ENCODE measurements at places on chromosomes 1 and 21.
A peak's percentile ranks its signal among the peaks of the same experiment; 100 is the strongest.

DNA sequence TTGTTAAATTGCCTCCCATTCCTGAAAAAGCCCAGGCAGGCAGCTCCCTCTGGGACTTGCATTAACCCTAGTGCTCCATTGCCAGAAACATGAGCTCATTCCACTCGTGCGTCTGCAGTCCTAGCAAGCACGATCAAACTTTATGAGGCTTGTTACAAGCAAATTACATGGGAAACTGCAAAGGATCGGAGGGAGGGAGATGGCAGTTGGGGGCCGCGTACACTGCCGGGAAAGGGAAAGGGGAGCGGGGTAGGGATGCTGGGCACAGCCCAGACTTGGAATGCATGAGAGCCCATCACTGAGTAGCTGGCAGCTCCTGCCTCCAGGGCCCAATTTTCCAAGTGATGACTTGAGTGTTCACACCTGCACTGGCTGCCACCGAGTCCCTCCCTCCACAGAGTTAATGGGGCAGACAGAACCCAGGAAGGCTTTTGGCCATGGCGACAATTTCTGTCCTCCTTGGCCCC is 169.9 kb downstream of the BRINP2 start:
- no peak for DNase-seq

DNA sequence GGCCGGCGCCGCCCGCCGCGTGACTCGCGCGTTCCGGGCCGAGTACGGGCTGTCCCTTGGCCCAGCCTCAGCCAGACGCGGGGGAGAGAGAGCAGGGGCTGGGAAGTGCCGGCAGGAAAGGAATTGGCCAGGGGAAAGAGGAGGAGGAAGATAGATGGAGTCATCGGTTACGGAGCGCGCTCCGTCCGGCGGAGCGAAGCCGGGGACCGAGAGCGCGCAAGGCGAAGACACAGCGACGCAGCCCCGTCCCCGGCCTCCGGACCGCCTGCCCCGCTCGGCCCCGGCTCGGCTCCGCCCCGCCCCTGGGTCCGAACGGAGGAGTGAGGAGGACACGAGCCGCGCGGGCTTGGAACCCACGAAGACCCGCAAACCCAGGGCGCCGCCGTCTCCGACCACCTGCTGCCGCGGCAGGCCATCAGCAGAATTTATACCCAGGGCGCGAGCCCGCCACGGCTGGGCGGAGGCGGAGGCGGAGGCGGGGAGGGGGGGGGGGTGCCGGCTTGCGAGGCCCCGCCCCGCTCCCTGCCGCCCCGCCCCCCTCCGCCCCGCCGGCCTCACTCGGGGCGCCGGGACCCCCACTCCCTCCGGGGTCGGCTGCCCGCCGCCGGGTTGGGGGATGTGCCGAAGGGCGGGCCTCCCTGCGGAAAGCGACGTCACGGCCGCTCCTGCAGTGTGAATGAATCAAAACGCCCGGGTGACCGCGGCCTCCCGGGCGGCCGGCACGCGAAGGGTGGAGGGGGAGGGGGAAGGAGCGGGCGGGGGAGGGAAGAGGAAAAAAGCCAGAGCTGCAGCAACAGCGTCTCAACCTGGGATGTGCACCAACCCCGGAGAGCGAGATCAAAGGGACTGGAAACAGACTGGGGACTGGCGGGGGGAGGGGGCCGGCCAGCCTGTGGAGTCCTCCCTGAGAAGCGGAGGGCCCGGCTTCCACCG is at the start of gene LHX4:
TSS of gene LHX4 (plus strand) at position 782 of the 933 bp plus-strand sequence. CDS start 266 bp downstream, outside the sequence.
- no peak for DNase-seq

- DNase-seq = no peak
Measured at GRCh38 chr1:157984469-157984868, 9.0 kb upstream of the KIRREL1 start.

DNA sequence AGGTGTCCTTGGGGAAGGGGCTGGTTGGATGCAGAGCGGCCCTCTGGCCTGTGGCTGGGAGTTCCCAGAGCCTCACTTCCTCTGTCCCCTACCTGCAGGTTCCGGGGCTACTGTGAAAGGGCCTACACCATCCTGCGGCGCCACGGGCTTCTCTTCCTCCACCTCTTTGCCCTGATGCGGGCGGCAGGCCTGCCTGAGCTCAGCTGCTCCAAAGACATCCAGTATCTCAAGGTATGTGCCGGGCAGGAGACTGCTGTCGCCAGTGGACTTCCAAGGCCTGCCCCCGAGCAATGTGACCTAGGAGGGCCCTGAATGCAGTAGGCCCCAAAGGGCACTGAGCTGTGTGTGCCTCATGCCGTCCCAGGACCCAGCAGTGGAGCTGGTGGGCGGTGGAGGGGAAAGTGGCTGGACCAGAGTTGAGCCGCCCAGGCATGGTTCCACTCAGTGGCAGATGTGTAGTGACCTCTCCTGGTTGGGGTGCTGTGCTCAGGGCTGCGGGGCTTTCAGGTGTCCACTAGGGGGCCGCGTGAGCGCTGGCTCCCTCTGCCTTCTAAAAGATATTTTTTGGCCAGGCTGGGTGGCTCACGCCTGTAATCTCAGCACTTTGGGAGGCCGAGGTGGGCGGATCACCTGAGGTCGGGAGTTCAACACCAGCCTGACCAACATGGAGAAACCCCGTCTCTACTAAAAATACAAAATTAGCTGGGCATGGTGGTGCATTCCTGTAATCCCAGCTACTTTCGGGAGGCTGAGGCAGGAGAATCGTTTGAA is 73.4 kb downstream of the PIK3CD start:
- DNase-seq = peak; percentile 23

GRCh38 chr1:208219659-208220282 is 24.4 kb downstream of the PLXNA2 start:
- DNase-seq = no peak

DNA sequence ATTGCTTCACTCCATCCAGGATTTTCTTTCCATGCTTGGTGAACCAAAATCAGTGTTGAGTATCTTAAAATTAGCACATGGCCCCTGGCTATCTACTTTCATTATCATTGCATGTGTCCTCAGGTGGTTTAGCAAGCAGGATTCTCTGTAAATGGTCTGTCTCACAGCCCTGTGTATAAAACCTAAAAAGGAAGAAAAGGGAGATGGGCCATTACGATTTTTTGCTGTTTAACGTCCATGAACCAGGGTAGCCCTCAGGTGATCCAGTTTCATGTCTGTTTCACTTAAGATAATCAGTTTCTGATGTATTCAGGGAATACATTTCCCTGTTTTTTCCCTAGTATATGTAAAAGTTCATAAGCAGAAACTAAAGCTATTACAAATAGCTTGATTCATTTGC is 238.2 kb downstream of the NFIA start:
- DNase-seq = no peak

DNA sequence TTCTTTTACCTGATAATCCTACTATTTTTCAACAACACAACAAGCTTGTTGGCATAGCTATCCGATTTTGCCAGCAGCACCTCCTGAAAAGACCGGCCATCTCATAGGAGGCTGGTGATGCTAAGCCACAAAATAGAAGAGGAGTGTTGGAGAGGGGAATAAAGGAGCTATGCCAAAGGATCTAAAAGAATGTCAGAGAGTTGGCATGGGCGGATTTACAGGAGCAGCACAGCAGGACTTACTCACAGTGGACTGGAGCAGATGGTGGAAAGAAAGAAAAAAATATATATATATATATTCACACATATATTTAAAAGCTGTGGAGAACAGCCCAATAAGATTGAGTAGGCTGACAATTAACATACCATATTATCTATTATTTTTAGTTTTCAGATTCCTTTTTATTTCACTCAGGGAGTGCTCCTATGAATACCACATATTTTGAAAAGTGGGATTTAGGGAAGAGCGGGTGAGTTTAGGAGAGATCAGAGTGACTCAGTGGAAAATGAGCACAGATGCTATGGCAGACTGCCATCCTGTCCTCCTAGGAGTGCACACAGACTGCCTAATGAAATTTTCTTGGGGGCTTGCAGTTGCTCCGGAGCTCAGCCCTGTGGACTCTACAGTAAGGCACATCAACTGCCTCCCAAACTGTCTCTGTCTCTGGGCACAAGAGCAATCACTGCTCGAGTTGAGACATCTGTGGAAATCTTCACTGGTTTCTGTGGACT is 394.4 kb upstream of the CHRM3 start:
- no peak for DNase-seq

- DNase-seq = no peak
Measured at GRCh38 chr1:22776035-22776613, 65.5 kb downstream of the EPHB2 start.

DNA sequence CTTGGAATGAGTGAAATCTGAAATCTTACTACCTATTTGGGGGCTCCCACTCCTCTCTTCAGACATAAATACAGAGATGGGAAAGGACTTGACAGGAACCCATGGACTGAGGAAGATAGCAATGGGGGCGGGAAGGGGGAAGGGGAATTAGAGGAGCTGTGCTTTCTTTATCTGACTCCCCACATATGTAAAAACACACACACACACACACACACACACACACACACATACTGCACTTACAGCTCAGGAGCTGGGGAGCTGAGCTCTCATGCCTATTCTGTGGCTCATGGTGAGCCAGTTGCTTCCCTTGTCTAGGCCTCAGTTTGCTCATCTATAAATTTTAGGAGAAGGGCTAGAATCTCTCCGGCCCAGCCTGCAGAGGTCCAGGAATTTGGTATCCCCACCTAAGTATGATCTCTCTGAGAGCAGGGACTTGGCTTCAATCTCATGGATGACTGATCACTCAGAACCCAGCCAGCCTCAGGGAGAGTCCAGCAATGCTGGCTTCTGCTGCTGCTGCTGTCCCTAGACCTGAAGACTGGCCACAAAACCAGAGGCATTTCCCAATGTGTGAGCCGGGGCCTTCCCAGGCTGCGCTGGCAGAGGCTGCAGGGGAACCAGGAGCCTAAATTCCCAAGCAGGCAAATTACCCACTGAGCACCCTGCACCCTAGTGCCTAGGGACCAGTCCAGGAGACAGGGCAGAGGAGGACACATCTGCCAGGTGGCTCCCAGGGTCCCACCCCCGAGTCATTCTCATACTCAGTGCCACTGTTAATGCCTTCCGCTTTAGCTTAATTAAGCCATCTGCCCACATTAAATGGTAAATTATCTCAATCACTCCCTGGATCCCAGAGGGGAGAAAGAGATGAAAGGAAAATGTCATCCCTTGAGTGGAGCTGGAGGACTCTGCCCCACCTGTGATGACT is 57.5 kb upstream of the RBM15 start:
- DNase-seq = no peak

DNA sequence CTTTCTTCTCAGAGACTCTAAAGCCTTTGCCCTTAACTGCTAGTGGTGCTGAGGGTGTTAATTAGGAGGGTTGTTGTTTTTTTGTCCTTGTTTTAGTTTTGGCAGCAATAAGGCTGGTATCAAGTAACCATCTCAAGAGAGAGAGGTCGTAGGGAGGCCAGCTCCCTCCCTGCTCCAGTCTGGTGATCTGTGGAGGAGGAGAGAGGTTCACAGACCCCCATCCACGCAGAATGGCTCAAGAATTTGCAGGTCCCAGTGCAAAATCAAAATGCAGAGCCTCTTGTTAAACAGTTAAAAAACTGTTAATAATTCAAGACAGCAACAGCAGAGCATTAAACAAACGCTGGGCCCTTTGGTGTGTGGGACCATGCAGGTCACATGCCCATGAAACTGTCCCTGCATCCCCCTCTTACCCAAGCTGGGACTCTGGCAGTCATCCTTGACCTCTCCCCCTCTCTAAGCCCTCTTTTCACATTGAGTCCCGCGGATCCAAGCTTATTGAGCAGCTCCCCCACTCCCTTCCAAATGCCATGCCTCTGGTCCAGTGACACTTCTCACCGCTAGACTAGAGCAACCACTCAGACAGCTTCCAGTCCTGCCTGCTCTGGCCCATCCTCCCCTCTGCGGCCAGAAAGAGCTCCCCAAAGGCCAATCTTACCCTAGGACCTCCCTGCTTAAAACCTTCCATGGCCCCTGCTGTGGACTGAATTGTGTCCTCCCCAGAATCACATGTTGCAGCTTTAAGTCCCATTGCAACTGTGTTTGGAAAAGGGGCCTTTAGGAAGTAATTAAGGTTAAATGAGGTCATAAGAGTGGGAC is 47.7 kb upstream of the RPL11 start:
- DNase-seq = no peak

GRCh38 chr1:162323023-162323422 is 53.6 kb downstream of the SPATA46 start:
- no peak for DNase-seq

- DNase-seq = no peak
Measured at GRCh38 chr21:35127026-35127425, 77.9 kb upstream of the RUNX1 start.

GRCh38 chr1:8533124-8533523 is 215.2 kb downstream of the SLC45A1 start:
- no peak for DNase-seq

DNA sequence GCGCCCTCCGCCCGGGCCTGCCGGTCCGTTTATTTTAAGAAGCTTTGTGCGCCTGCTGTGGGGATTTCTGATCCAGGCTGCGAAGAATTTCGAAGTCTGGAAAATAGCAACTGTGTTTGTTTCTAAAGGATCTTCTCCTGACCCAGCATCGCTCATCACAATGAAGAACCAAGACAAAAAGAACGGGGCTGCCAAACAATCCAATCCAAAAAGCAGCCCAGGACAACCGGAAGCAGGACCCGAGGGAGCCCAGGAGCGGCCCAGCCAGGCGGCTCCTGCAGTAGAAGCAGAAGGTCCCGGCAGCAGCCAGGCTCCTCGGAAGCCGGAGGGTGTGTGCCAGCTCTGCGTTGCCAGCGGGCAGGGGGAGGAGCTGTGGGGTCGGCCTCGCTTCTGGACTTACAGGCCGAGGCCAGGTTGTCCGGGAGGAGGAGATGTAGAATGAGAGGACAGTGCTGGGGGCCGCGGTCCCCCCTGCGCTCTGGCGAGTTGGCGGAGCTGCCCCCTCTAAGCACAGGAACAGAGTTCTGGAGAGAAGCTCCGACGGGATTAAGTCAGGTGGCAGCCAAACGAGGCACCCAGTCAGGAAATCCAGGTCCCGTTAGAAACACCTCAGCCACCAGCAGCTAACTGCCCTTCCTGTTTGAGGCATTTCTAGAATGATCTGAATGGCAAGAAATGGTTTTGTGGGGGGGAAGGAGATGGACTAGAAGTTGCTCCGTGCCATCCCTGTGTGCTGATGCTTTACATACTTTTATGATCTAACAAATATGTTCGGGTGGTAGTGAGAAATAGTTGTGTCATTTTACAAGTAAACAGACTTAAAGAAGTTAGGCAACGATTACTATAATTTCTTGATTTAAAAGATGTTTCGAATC is 948 bp downstream of the TXLNA start:
- DNase-seq = no peak

- no peak for DNase-seq
Measured at GRCh38 chr1:156155756-156156510, 2.5 kb downstream of the SEMA4A start.

- DNase-seq = no peak
Measured at GRCh38 chr1:179677882-179678281, 65.2 kb upstream of the FAM163A start.

- DNase-seq = no peak
Measured at GRCh38 chr1:100213141-100213540, 35.1 kb upstream of the LRRC39 start.

DNA sequence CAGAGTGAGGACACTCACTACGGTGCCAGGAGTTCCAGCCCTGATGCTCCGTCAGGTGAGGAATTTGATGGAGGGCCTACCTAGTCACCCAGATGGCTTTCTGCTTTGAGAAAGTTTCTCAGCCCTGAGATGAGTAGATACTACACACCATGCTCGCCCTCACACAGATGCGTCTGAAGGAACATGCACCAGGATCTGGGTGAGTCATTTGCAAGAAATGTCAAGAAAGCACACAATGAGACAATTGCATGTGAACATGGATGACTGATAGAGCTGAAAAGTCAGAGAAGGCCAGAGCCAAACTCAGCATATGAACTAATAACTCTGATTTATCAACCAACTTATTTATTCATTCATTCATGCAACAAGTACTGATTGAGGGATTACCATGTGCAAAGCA is 483.9 kb downstream of the OMA1 start:
- DNase-seq = no peak

- DNase-seq = no peak
Measured at GRCh38 chr1:216779686-216780085, 56.5 kb upstream of the ESRRG start.
